Stimulated activated CD4-positive, alpha-beta T cell treated with anti-CD3 and anti-CD28 coated beads, Interleukin-1b, Interleukin-23, amount 100 ng/mL, for 1 hour (primary cell): ENCODE measurements at places on chromosomes 7 and 10.

DNA sequence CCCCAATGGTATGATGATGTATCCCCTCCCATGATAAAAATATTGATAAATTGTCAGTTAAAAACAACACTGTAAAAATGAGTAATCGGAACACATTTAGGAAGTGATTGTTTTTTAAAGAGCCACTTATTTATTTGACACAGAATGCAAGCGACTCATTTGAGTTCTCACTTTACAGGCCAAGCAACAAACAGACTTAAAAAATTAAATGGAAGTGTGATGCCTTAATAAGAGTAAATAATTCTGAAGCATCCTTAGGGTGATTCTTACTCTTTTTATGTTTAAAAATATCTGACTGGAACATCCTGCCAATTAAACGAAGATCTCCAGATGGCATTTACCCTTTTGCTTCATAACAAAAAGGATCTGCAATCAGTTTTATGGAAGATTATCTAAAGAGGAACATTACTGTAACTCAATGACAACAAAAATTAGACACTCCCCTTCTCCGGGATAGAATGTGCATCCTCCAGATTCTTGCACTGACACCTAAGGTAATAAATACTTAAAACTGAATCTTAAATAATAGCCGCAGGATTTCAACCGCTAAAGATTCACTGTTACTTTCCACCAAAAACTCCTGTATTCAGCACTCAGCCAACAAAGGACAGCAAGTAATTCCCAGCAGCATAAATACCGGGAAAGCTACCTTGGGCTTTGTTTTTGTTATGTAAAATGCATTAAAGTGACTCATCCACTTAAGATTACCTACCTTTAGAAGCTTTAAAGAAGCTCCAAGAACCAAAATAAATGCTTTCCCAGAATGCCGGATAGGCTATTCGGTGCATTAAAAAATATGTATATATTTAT is 1.7 kb downstream of the CACNA2D1 start:
- no peak for DNase-seq

DNA sequence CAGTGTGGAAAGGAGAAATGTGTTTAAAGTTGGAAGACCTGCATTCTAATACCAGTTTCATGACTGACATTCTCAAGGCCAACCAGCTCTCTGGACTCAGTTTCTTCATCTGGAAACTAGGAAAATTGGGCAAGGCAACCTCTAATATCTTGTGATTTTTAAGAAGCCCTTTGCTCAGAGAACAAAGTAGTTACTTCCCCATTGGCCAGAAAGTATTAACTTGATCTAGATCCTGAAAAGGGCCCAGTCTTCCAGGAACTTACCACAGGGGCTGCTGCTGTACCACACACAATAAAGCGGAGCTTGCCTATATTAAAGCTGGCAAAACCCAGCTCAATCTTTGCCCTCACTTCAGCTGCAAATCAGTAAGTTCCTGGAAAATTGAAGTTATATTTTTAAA is 155.6 kb upstream of the ADO start:
- no peak for DNase-seq

DNA sequence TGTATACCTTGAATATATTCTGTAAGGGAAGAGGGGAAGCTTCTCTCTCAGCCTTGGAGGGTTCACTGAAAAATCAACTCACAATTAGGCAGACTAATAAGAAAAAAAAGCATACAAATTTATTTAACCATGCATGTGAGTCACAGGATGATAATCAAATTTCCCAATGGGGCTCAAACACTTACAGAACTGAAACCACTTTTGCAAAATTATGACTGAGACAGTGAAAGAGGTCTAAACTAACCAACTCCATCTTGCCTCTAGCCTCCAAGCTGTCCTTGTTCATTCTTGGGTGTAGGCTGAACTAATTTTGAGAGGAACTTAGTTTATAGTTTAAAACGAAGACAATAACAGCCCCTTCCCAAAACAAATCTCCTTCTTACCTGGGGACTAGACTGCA is 618.3 kb upstream of the AUTS2 start:
- DNase-seq, result no peak

DNA sequence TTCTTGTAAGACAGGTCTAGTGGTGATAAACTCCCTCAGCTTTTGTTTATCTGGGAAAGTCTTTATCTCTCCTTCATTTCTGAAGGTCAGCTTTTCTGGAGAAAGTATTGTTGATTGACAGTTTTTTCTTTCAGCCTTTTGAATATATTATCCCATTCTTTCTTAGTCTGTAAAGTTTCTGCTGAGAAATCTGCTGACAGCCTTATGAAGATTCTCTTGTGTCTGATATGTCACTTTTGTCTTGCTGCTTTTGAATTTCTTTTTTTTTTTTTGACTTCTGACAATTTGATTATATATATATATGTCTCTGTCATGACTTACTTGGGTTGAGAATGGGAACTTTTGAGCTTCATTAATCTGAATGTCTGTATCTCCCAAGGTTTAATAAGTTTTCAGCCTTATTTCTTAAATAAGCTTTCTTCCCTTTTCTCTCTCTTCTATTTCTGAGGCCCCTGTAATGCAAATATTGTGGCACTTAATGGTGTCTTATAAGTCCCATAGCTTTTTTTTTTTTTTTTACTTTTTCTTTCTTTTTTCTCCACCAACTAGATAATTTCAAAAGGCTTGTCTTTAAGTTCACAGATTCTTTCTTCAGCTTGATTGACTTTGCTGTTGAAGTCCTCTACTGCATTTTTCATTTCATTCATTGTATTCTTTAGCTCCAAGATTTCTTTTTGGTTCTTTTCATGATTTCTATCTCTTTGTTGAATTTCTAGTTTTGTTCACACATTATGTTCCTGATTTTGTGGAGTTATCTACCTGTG is 81.4 kb upstream of the IL6 start:
- DNase-seq, result no peak

- no peak for DNase-seq
These were observed 7.9 kb downstream of the NUDT13 start for GRCh38 chr10:73117976-73118743.

DNA sequence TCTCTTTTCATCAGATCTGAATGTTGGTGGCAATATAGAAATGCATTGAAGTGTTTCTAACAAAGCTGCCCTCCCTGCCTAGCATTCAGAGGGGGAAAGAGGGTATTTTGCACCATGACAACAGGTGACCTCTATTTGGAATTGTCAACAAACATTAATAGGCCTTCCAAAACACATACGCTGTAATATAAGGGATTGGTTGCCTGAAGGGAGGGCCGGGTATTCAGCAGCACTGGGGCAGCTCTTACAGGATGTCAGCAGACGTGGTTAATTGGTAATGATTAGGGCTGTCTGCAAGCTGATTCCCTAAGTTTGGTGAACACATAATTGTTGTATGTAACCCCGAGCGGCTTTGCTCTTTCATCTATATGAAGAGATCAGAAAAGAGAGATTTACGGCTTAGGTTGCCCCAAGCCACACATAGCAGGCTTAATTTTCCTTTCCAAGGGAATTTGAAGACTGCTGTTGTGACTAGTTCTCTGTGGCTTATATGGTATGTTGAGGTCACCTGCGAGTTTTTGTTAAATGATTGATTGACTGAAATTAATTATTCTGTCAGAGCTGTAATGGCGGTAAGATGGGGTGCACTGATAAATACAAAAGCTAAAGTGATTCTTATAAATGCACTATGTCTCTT is 759.3 kb downstream of the LRMDA start:
- no peak for DNase-seq

GRCh38 chr7:138417078-138417700 is 42.9 kb upstream of the TRIM24 start:
- DNase-seq, result no peak

- no peak for DNase-seq
These were observed 280.9 kb upstream of the LYZL1 start for GRCh38 chr10:29007748-29008610.

GRCh38 chr10:75736151-75736640 is 304.8 kb downstream of the LRMDA start:
- DNase-seq, result no peak

- no peak for DNase-seq
These were observed 31.5 kb downstream of the C7orf25 start for GRCh38 chr7:42880392-42880791.

- no peak for DNase-seq
These were observed 49.5 kb upstream of the PITRM1 start for GRCh38 chr10:3222068-3222467.

GRCh38 chr10:62684911-62685310 is 119.6 kb upstream of the ADO start:
- DNase-seq, result no peak

- DNase-seq, result no peak
These were observed 12.0 kb upstream of the RASSF4 start for GRCh38 chr10:44947371-44948152.

DNA sequence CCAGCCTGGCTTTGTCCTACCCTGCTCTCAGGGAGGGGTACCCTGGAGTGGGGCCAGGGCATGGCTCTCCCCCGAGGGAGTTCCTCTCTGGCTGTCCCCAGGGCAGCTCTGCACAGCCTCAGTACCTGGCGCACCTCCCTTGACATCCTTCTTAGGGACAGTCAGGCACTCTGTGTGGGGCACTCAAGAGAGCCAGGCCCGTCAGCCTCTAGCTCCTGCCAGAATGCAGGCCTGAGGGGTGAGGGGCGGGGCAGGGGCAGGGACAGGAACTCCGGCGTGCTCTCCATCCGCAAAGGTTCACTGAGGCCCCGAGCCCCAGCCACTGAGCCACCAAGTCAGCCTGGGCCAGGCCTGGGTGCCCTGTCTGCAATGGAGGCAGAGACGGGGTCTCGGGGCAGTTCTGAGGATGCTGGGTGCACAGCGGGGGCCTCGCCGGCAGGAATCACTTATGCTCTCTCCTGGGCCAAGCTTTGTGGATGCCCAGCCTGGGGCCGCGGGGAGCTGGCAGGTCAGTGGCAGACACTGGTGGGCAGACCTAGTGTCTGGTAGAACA is 10.1 kb downstream of the LIMK1 start:
- no peak for DNase-seq

- DNase-seq, result no peak
These were observed 88.4 kb upstream of the SAMD8 start for GRCh38 chr10:75023074-75023473.

- no peak for DNase-seq
These were observed 506.4 kb downstream of the KCNMA1 start for GRCh38 chr10:77131214-77131613.

DNA sequence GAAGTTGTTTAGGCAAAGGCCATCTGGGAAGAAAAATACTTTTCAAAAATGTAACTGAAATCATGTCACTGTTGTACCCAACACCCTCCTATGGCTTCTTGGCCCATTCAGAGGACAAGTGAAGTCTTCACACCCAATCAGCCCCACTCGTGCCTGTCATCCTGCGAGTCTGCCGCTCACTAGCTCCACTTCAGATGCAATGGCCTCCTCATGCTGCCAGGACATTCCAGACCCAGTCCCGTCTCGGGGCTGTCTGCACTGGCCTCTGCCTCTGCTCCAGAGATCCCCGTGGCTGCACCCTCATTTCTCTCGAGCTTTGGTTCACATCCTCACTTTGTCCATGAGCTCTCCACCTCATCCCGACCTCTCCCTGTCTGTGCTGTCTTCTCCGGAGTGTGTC is 227.1 kb downstream of the KCNMA1 start:
- DNase-seq, result no peak

DNA sequence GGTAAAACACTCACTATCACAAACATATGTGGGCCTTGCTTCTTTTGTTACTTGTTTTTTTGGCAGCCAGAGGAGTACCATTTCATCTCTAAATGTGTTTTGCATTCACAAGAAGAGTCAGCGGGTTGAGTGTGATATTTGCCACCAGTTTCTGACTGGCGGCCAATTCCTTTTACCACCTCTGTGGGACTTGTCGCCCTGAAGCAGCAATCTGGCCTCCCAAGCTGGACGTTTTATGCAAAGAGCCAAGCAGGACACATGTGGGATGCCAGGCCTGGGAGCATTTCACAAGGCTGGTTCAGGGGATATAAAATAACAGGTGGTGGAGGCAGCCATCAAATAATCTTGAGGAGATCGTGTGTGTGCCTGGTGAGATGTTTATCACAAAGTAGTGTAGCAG is 61.8 kb upstream of the TRIL start:
- no peak for DNase-seq

GRCh38 chr7:68537051-68537773 is 1061.1 kb upstream of the AUTS2 start:
- no peak for DNase-seq

DNA sequence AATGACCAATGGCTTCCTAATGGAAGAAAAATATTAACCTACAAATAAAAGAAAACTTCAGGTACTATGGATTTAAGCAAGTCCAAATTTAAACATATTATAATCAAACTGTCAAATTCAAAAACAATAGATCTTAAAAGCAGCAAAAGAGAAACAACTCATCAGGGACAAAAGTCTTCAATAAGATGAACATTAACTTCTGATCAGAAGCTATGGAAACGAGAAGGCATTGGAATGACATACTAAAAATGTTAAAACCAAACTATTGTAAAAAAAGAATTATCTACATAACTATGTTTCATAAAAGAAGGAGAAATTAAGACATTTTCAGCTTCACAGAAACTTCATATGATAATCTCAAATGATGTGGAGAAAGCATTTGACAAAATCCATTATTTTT is 334.7 kb downstream of the ANKRD7 start:
- DNase-seq, result no peak
